ENCODE measurements at places on chromosomes 4 and X.

- no peak for DNase-seq
These were observed 27.2 kb downstream of the MFAP3L start for GRCh38 chr4:169998981-169999380.

DNA sequence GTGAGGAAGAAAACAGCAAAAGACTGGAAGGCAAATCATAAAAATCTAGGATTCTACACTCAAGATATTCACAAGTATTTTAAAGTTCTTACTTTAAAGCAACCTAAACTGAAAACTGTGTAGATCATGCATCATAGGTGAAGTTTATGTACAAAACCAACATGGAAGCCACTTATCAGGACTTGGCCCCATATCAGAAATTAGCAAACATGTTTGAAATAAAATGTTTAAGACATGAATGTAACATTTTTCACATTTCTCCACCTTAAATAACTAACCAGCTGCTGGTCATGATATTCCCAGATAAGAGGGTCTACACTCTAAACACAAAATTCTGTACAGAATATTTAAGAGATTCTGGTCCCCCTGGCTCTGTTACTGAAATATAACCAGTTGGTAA is 38.5 kb downstream of the APBB2 start:
- no peak for DNase-seq

GRCh38 chrX:75781611-75782010 is 3.4 kb downstream of the MAGEE2 start:
- DNase-seq = no peak

DNA sequence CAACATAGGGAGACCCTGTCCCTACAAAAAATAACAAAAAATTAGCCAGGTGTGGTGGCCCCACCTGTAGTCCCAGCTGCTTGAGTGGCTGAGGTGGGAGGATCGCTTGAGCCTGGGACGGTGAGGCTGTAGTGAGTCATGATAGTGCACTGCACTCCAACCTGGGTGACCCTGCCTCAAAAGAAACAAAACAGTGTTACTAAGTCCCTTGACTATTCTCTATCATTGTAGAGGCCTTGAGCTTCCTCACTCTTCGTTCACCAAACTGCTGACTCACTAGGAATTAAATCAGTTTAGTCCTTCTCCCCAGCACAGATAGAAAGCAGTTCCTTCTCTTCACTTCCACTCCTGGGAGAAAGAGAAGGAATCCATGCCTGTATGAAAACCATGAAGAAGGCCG is 14.5 kb downstream of the CDS1 start:
- DNase-seq = no peak

DNA sequence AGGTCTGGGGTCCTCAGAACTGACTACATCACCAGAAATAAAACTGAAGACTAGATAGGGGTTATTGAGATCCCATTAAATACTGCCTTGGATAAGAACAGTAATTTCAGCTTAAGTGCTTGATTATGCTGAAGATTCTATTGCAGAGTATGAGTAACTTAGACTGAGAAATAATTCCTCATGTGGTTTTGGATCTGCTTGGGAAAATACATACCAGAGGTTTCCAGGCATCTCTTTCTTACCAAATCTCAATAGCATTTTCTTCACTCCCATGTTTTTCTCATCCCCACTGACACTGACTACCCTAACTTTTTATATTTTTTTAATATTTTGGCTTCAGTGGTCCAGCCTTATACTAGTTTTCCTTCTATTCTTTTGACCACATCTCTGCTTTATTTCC is 92.0 kb upstream of the TEX13D start:
- DNase-seq = no peak

GRCh38 chrX:68692651-68693050 is 45.2 kb downstream of the STARD8 start:
- no peak for DNase-seq

GRCh38 chr4:144564358-144564757 is 81.6 kb upstream of the HHIP start:
- no peak for DNase-seq

DNA sequence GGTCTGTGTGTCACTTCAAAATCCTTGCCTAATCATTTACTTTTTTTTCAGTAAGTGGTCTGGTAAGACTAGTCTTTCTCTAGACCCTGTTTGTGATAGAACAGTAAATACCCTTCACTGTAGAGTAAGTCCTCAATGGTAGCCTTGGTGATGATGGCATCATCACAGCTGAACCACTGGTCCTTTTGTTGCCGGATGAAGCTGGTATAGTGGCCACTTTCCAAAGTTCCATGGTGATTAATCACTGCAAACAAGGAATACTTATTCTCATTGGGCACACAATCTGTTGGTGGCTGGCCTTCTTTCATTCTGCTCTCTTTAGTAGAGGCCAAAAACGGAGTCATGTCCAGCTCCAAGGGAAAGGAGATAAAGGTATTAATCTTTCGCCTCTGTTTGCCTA is 2.9 kb downstream of the USP51 start:
- no peak for DNase-seq

GRCh38 chr4:42015438-42015837 is 25.1 kb downstream of the SLC30A9 start:
- DNase-seq = no peak
